NCI-H187 treated with DMSO at 0.1 percent for 48 hours (cell line): ENCODE measurements at places on chromosomes 13 and 19.

GRCh38 chr19:22882797-22883196, 50.7 kb downstream of the ZNF723 start:
- no peak for DNase-seq

GRCh38 chr13:104785952-104786351, 1719.7 kb upstream of the SLC10A2 start:
- DNase-seq, result no peak

DNA sequence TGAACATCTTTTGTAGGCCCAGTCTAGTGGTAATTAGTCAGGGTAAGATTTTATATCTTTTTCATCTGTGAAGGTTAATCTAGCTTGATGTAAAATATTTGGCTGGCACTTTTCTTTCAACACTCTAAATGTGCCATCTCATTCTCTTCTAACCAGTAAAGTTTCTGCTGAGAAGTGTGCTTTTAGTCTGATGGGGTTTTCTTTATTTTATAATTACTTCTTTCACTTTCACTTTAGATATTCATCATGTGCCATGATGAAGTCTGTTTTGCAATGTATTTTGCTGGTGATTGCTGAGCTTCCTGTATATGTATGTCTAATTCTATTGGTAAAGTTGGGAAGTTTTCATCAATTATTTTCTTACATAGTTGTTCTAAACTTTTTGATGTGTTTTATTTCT, 31.9 kb downstream of the ZNF726 start:
- no peak for DNase-seq

DNA sequence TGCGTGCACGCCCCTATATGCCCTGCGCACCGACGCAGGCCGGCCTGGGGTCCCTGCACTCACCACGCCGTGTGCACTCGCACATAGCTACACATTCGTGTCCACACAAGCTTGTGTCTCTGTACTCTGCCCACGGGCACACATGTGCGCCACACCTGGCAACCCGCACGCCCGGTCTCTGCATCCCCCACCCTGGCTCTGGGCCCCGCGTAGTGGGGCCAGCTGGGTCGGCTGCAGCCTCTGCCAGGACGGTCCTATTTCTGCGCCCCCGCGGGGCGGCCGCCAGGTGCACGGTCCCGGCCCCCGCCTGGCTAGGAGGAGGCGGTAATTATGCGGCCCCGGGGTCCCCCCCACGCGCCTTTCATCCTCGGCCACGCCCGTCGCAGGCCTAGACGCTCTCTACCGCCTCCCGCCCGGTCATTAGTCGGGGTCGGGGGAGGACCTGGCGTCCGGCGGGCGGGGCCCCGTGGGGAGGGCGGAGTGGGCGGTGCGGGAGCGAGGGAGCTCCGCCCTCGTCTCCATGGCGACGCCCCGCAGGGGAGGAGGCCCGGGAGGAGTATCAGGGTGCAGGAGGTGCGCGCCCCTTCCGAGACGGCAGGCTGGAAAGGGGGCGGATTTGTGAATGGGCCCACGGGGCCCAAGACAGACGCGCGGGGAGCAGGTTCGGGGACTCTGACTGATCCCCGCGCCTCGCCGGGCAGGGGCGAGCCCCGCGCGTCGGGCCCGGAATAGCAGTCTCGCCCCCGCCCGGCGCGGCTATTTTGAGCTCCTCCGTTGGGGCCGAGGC, 2.8 kb upstream of the CIRBP start:
- DNase-seq, result no peak

DNA sequence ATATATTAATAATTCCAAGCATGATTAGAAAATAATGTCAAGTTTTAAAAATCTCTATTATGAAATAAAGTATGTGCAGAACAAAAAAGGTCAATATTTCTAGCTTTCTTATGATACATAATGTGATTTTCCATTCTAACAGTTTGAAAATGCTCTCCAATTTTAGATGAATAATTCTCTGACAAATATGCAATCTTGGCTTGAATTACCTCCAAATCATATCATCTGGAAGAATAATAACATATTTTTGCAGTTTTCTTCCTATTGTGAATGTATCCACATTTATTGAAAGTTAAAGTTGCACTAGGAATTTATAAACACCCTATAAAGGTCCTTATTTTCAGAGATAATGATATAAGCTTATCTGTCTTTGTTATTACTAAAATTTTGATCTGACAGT, 548.5 kb upstream of the SLC10A2 start:
- DNase-seq, result no peak

DNA sequence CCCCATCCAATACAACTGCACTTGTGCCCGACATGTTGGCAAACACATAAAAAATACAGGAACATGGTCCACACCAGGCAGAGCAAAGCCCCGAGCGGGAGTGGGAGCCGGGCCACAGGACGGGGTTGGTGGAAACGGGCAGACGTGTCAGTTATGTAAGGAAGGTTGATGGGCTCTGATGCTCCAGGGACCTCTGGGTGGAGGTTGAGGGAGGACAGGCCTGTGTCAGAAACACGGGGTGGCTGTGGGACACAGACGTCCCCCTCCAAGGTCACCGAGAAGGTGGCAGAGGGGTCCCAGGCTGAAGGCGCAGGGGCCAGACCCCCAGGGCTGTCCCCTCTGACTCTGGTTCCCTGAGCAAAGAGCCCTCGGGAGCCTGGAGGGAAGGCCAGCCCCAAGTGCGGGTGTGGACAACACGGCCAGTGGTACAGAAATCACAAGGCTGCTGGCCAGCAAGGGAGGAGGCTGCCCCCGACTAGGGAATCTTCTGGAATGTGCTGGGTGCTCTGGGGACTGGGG, 31.4 kb upstream of the C13orf46 start:
- no peak for DNase-seq
